ENCODE measurements at places on chromosomes 3 and 15.

DNA sequence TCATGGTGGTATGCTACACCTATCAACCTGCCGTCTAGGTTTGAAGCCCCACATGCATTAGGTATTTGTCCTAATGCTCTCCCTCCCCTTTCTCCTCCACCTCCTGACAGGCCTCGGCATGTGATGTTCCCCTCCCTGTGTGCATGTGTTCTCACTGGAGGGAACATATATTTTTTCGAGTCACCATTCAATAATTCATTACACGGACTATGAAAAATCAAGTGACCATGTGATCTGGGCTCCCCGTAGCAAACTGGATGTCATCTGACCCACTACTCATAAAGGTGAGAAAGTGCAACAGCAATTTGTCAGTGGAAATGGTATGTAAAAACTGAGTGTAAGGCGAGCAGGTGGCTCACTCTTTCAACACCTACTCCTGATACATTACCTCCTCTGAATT lies 224.3 kb upstream of the RASGRP1 start:
- no peak for DNase-seq

- no peak for DNase-seq
Measured at GRCh38 chr15:66117841-66118240, 135.7 kb downstream of the MEGF11 start.

DNA sequence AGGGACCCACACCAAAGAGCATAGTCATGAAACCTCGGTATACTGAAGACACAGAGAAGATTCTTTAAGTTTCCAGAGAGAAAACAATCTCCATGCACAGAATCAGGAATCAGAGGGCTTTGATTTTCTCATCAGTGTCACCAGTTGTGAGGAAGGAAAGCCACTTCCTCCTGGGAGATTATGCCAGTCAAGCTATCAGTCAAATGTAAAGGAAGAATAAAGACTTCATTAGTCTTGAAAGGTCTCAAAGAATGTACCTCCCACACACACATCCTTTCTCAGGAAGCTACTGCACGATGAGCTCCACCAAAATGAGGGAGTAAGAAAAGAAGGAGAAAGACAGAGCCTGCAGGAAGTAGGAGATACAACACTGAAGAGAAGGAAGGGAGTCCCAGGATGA lies 486.3 kb downstream of the SHQ1 start:
- no peak for DNase-seq

- no peak for DNase-seq
Measured at GRCh38 chr15:57345584-57345983, 30.7 kb upstream of the CGNL1 start.

DNA sequence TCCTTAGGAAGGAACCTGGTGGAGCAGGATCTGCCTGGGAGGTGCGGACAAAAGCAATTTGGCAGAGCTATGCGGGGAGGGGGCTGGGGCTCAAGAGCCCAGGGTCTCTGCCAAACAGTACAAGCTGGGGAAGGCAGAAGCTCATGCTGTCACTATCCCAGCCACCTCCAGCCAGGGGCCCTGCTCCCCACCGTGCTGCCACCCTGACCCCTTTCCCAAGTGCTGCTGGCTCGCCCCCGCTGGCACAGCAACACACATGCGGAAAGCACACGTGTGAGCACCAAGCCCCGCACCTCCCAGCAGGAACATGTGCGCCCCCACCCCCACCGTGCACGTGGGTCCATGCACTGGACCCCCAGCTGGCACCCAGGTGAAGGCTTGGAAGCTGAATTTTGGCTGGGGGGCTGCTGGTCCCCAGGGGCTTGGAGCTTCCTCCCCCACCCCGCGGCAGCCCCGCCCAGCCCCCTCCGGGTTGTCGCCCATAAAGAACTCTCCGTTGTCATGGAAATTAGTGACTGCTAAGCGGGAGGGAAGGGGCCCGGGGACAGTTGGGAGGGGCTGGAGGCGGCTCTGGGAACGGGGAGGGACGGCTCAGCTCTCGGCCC lies 742 bp downstream of the CAMKV start:
- DNase-seq, result no peak

DNA sequence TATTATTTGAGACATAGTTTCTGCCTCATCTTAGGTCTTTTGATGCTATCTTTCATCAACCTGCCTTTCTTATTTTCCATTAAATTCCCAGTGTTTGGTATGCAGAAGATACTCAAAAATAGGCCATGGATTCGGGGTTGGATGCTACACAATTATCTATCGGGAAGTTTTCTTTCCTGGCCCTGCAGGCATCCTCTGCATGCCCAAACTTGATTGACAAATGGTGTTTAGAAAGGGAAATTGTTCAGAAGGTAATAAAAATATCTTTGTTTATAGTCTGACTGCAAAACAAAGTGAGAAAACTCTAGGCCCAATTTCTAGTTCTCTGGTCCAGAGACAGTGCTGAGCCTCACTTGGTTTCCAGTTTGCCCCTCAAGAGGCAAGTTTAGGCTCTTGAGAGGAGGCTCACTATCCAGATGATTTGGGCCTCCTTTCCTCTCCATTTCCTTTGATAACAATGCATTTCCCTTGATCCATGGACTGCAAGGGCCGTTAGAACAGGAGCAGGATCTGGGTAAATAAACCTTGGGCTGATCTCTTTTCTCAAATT lies 157.1 kb upstream of the DPH6 start:
- no peak for DNase-seq

- DNase-seq, result no peak
Measured at GRCh38 chr3:197753263-197753662, 3.6 kb downstream of the FYTTD1 start.

- DNase-seq, result no peak
Measured at GRCh38 chr3:25654576-25654975, 10.1 kb downstream of the TOP2B start.

- no peak for DNase-seq
Measured at GRCh38 chr3:135564696-135565095, 400.8 kb upstream of the PPP2R3A start.

- DNase-seq, result no peak
Measured at GRCh38 chr3:107679921-107680320, 157.2 kb downstream of the BBX start.

DNA sequence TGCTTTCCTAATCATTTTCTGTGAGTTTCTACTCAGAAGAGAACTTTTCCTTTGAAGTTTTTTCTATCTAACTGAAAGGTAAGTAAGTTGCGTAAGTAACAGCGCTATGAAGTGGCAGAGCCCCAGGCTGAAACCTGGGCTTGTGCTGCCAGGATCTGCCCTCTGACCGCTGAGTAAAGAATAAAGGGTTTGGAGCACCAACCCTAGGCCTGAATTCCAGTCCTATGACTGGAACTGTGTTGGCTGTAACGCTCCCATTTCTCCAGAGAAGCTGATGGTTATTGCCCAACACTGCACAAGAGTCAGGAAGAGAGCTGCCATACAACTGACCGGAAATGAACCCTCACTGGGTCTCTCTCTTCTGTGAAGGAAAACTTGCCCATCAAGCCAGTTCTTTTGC lies 87.0 kb downstream of the FOXB1 start:
- no peak for DNase-seq

DNA sequence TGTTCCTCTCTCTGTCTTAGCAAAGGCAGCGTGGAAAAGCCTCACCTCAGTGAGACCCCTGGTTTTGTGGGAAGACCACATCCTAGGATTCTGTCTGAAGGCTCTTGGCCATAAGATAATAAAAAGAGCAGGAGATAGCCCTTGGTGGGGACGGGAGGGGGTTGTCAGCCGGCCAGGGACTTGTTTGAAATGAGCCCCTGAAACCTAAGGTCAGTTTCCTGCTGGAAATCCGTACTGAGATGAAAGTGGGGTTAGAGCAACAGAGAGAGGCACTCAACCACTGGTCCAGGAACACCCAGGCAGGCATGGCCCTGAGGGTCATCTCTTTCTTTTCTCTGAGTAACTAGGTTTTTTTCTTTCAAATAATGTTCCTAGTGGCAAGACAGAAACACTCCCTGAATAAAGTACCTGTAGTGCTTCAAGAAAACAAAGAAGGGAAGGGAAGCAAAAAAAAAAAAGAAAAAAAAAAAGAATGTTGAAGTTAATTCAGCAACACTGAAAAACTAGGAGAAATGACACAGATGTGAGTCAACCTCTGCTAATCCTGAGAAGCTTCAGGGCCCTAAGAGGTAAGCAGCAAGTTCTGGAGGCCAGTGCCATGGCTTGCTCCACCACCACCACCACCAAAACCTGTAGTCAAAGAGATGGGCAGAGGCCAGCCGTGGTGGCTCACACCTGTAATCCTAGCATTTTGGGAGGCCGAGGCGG lies 3.2 kb downstream of the ITGB5 start:
- no peak for DNase-seq

DNA sequence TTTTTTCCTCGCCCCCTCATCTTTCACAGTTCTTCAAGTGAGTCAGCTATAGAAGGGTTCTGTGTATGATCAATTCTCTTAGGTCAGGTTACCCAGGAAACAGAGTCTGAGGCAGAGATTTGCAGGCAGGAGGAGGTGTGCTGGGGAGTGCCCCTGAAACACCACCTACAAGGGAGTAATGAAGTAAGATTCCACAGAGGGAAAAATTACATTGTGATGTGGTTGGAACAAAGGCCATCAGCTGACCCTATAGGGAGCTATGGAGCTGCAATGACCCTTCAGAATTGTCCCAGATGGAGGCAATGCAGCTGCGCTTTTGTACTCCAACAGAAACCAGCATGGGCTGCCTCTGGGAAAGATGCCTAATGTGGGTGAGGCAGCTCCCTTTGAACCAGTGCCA lies 142.2 kb upstream of the CNTN3 start:
- DNase-seq, result no peak

GRCh38 chr3:62873761-62874710 lies 1.2 kb downstream of the CADPS start:
- DNase-seq, result no peak

- no peak for DNase-seq
Measured at GRCh38 chr3:25493246-25493645, 65.2 kb downstream of the RARB start.

- DNase-seq, result peak; percentile 86
Measured at GRCh38 chr15:84955089-84955848, 26.4 kb upstream of the PDE8A start.

GRCh38 chr3:172367205-172368105 lies 80.8 kb downstream of the GHSR start:
- no peak for DNase-seq

Data from suppressor macrophage (primary cell).